ENCODE measurements at places on chromosomes 13 and 19. TPM values are rescaled to one million over a fixed set of nuclear protein-coding genes. Genes with fewer than 3 reads are reported as not detected.

ZMYM2 gene
- 87.1 TPM for total RNA-seq

- no peak for DNase-seq
- H3K4me3 ChIP-seq = no peak overlapping the region
Measured at GRCh38 chr19:33662391-33663092, 40.8 kb downstream of the CHST8 start.

GRCh38 chr13:100478107-100478809, 110.3 kb downstream of the GGACT start:
- H3K36me3 ChIP-seq = no peaks in the 10 kb centered on the region
- H3K27me3 ChIP-seq = no peaks in the 10 kb centered on the region
- peaks cover 14% of the 10 kb centered on the region for H3K4me1 ChIP-seq
- H3K4me3 ChIP-seq = no peak overlapping the region

LMTK3 gene
- total RNA-seq = 1.0 TPM

DNA sequence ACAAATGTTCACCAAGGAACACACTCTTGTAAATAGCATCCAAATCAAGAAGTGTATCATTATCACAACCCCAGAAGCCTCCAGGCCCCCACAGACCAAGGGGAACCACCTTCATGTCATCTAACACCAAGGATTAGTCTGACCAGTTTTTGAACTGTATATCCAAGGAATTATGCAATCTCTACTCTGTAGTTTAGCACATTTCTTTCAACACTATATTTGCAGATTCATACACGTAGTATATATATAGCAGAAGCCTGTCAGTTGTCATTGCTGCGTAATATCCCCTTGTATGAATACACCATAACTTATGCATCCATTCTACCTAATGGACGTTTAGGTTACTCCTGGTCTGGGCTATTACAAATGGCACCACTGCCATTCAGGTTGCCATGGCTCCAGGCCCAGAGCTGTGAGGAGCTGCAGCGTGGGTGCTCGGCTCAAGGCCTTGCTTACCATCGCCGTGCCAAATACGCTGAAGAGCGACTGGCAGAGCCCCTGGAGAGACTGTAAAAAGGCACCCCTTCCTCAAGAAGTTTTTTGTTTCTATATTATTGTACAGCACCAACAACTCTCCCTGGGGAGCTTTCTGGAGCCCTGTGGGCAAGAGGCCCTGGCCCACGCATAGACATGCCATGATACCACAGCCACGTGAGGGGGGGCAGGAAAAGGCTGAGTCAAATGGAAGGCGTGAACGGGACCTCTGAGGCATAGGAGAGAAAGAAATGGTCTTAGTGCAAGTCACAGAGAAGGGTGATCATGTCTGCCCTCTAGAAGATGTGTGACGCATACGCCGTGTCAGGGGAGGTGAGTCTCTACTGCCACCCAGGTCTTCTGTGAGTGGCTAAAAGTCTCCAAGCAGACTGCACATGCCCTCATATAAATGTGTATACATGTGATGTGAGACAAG, 10.8 kb downstream of the LATS2 start:
- H3K4me3 ChIP-seq = no peak overlapping the region
- no peak for DNase-seq
- H3K36me3 ChIP-seq = no peaks in the 10 kb centered on the region
- no peak overlapping the region for H3K27ac ChIP-seq

- no peak for DNase-seq
- H3K4me1 ChIP-seq = no peaks in the 10 kb centered on the region
- H3K36me3 ChIP-seq = no peaks in the 10 kb centered on the region
- H3K27ac ChIP-seq = no peak overlapping the region
- H3K4me3 ChIP-seq = no peak overlapping the region
Measured at GRCh38 chr19:8331263-8331845, 10.1 kb downstream of the RPS28 start.

DNA sequence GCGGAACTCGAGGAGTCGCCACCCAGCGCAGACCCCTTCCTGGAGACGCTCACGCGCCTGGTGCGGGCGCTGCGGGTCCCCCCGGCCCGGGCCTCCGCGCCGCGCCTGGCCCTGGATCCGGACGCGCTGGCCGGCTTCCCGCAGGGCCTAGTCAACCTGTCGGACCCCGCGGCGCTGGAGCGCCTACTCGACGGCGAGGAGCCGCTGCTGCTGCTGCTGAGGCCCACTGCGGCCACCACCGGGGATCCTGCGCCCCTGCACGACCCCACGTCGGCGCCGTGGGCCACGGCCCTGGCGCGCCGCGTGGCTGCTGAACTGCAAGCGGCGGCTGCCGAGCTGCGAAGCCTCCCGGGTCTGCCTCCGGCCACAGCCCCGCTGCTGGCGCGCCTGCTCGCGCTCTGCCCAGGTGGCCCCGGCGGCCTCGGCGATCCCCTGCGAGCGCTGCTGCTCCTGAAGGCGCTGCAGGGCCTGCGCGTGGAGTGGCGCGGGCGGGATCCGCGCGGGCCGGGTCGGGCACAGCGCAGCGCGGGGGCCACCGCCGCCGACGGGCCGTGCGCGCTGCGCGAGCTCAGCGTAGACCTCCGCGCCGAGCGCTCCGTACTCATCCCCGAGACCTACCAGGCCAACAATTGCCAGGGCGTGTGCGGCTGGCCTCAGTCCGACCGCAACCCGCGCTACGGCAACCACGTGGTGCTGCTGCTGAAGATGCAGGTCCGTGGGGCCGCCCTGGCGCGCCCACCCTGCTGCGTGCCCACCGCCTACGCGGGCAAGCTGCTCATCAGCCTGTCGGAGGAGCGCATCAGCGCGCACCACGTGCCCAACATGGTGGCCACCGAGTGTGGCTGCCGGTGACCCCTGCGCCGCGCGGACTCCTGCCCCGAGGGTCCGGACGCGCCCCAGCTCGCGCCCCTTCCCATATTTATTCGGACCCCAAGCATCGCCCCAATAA, 2.3 kb downstream of the AMH start:
- no peak overlapping the region for H3K27ac ChIP-seq
- peaks cover 15% of the 10 kb centered on the region for H3K36me3 ChIP-seq
- H3K4me3 ChIP-seq = no peak overlapping the region
- H3K4me1 ChIP-seq = no peaks in the 10 kb centered on the region
- no peak for DNase-seq
- no peaks in the 10 kb centered on the region for H3K27me3 ChIP-seq

- no peak overlapping the region for H3K4me3 ChIP-seq
- no peaks in the 10 kb centered on the region for H3K27me3 ChIP-seq
- peak overlapping the region; percentile 55 for H3K27ac ChIP-seq
Measured at GRCh38 chr13:36370108-36370429, 23.9 kb upstream of the SPART start.

TMPRSS9 gene
- not detected for total RNA-seq

GRCh38 chr13:29954082-29955028, 103.9 kb upstream of the UBL3 start:
- no peaks in the 10 kb centered on the region for H3K4me1 ChIP-seq
- H3K4me3 ChIP-seq = no peak overlapping the region
- H3K27ac ChIP-seq = no peak overlapping the region
- no peaks in the 10 kb centered on the region for H3K36me3 ChIP-seq
- H3K27me3 ChIP-seq = peaks cover 6% of the 10 kb centered on the region

DNA sequence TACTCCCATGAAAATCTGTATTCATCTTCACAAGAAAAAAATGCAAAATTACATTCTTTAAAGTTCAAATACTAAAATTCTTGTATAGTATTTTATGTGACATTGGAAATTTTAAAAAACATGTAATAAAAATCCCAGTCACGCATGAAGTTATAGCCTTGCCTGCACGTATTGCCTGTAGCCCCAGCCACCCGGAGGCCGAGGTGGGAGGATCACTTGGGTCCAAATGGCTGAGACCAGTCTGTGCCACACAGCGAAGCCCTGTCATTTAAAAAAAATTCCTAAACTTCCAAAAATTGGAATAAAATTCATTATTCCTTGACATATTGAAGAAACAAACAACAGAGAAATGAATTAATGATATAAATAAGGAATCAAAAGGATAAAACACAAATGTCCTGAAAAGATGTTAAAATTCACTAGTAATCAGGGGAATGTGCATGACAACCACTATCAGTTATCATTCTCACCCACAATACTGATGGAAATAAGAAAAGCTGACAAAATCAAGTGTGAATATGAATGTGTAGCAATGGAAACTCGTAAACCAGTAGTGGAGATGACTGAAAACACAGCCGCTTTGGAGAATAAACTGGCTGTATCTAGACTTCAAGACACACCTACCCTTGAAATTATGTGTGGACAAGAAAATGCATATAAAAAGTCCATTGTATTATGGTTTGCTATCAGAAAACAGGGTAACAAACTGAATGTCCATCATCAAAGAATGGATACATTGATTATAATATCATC, 7.5 kb downstream of the CARD8 start:
- peak overlapping the region; percentile 42 for H3K4me3 ChIP-seq
- peaks cover 32% of the 10 kb centered on the region for H3K36me3 ChIP-seq
- peaks cover 78% of the 10 kb centered on the region for H3K4me1 ChIP-seq
- no peak for DNase-seq
- H3K27ac ChIP-seq = peak overlapping the region; percentile 98
- no peaks in the 10 kb centered on the region for H3K27me3 ChIP-seq

DNA sequence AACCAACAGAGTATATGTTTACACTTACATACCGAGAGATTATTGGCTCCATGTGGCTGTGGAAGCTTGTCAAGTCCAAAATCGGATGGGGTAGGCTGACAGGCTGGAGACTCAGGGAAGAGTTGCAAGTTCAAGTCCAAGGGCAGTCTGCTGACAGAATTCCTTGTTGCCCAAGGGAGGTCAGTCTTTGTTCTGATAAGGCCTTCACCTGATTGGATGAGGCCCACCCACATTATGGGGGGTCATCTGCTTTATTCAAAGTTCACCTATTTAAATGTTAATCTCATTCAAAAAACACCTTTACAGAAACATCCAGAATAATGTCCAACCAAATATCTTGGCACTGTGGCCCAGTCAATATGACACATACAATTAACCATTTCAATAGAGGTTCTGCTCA, 452.4 kb downstream of the KLF12 start:
- no peak for DNase-seq
- H3K27me3 ChIP-seq = no peaks in the 10 kb centered on the region
- no peaks in the 10 kb centered on the region for H3K36me3 ChIP-seq
- H3K4me3 ChIP-seq = no peak overlapping the region
- H3K4me1 ChIP-seq = peaks cover 58% of the 10 kb centered on the region

DNA sequence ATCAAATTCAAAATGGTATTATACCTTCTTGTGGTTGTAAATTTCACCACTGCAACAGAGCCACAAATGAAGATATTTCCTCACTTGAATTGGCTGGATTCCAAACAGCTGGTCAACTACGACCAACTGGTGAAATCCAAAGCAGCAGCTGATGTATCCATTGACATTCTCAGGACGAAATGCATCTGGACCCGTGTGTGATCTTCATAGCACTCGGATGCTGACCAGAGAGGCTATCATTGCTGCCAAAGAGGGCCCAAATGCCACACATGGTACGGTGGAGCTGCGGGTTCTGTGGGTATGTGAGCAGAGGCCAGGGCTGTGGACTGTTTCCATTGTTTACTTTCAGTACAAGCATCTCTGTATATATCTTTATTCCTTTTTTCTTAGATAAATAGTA, 25.6 kb upstream of the PCCA start:
- peak; percentile 18 for DNase-seq
- H3K4me3 ChIP-seq = no peak overlapping the region
- no peaks in the 10 kb centered on the region for H3K36me3 ChIP-seq
- H3K4me1 ChIP-seq = no peaks in the 10 kb centered on the region

DNA sequence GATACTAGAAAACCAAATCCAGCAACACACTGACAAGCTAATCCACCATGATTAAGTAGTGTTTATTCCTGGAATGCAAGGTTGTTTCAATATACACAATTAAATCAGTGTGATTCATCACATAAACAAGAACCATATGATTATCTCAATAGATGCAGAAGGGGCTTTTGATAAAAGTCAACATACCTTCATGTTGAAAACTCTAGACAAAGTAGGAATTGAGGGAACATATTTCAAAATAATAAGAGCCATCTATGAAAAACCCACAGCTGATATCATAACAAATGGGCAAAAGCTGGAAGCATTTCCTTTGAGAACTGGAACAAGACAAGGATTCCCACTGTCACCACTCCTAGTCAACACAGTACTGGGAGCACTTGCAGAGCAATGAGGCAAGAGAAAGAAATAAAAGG, 213.6 kb upstream of the CSNK1A1L start:
- H3K4me3 ChIP-seq = no peak overlapping the region
- no peaks in the 10 kb centered on the region for H3K36me3 ChIP-seq
- no peak for DNase-seq

GRCh38 chr19:12965812-12966135, 3.6 kb upstream of the DAND5 start:
- H3K27me3 ChIP-seq = no peaks in the 10 kb centered on the region
- no peak for DNase-seq
- no peak overlapping the region for H3K27ac ChIP-seq
- H3K4me1 ChIP-seq = peaks cover 3% of the 10 kb centered on the region

Measured in A673 (cell line).